ENCODE measurements at places on chromosomes 7 and 10.

DNA sequence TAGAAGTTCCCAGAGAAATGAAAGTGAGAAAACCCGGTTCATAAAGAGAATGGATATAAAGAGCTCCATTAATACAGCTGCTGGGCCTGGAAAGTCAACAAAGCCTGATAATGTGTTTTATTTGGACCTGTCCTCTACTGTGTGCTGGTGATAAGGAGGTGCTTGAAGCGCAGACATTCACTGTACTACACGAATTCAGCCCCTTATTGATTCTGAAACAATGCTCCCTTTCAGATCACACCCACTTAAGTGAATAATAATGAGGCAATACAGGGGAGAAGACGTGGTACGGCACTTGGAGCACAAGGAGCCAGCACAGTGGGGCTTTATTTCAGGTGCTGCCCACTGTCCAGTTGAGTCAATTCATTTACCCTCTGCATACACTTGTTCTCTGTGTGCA, 260.8 kb downstream of the FGFR2 start:
- no peak for DNase-seq

DNA sequence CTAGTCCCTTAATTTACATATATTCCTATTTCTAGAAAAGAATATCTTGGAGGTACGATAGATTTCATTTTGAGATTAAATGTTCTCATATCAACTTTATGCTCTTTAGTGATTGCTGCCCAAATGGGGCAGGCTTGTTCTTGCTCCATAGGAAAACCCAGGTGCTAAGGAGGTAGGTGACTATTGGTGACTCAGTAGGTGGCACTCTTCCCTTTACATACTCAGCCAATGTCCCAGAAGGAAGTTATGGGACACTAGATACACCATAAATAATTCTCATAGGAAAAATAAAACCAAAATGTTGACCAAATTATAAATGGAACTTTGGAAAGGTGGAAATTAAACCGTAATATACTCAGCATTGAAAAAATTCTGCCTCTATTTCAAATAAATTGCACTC, 4.0 kb downstream of the SKAP2 start:
- no peak for DNase-seq

- DNase-seq, result no peak
Observed at GRCh38 chr7:111508387-111508786, 53.9 kb downstream of the IMMP2L start.

DNA sequence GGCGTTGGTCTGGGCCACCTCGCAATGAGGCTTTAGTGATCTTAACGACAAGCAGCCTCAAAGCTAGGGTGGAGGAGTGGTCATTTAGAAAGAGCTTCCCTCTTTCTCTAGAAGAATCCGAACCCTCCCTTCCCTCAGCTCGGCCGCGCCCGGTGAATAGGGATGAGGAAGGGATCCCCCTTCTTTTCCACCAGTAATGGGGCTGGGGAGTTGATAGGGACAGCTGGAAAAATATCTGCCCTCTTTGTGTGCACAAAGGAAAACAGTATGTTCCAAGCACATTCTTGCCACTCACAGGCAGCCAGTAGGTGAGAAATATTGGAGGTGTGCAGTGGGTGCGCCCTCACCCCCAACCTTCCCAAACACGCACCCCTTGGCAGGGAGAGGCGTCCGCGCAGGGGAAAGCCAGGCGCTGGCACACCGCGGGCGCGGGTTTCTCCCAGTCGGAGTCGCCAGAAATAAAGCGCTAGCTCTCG, 6.5 kb downstream of the DLX5 start:
- DNase-seq, result no peak

DNA sequence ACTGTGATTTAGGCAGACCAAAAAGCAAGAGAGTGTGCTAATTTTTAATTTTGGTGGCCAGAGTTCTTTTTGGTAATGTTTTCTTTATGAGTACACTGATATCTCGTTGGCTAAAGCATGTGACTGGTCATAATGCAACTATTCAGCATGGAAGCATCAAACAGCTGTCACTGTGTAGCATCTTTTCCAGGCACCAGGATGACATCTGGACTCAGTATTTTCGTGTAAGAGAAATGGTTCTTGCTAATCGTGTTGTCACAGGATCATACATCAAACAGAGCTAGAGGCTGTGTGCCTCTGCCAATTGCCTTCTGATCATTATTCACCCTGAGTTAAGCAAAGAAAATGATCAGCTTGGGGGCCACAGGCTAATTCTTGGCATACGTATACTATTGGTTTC, 118.9 kb downstream of the SND1 start:
- DNase-seq, result peak; percentile 26

DNA sequence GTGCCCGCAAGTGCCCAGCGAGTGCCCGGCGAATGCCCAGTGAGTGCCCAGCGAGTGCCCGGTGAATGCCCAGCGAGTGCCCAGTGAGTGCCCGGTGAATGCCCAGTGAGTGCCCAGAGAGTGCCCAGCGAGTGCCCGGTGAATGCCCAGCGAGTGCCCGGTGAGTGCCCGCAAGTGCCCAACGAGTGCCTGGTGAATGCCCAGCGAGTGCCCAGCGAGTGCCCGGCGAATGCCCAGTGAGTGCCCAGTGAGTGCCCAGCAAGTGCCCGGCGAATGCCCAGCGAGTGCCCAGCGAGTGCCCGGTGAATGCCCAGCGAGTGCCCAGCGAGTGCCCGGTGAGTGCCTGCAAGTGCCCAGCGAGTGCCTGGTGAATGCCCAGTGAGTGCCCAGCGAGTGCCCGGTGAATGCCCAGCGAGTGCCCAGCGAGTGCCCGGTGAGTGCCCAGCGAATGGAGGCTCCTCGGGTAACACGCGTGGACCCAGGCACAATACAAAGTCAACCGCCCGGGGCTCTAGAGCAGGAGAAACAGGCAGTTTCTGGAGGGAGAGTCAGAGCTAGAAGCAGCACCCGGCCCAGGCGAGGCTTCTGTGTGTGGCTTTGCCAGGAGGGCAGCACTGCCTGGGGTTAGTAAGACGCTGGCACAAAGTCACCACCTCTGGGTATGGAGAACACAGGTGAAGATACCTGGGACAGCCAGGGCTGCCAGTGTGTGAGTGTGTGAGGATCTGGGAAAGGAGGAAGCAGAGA, 38.2 kb upstream of the CFAP46 start:
- DNase-seq, result no peak

GRCh38 chr10:59036311-59037017, 140.0 kb upstream of the PHYHIPL start:
- DNase-seq, result no peak

DNA sequence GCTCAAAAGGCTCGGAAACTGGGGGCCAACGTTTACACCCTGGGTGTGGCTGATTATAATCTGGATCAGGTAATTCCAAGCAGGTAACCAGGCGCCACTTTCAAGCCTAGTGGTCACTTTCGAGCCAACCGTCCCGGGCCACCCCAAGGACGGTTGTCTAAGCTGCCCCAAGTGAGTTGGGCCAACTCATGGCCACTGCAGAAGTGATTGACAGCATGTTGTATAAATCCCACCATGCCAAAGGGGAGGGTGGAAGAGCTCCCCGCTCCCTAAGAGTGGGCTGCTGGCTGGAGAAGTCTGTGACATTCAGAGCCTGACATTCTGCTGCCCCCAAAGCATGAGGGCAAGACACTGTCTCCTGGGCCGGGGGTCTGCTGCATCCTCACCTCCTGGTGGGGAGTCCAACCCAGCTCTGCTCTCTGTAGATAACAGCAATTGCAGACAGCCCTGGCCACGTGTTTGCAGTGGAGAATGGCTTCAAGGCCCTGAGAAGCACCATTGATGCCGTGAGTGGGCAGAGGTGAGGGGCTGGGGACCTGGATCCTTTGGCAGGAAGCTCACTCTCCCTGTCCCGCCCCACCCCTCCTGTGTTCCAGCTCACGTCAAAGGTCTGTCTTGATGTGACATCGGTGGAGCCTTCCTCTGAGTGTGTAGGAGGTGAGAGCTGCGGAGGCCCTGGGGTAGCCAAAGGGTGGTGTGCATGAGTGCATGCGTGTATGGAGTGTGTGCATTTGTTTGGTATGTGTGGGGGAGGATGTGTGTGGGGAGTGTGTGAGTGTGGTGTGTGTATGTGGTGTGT, 10.8 kb downstream of the ANTXRL start:
- no peak for DNase-seq

- no peak for DNase-seq
Observed at GRCh38 chr10:131946880-131947279, 34.8 kb downstream of the BNIP3 start.

DNA sequence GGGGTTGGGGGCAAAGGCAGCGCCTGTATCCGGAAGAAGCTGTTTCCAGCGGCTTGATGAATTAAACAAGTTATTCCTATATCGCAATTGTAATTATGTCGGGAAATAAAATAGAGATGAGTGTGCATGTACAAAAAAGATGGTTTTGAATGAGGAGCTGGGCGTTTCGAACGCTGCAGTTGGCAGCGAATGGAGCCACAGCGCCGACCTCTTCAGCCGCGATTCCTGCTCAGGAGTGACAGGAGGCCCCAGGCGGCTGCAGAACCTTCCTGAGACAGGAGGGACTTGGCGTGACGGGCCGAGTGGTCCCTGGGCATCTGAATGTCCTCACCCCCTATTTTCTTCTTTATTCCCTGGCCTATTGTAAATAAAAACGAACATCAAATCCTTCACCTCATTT, 184.9 kb downstream of the DNAJB6 start:
- DNase-seq, result no peak
